ENCODE measurements at places on chromosomes 13 and 19.
A peak's percentile ranks its signal among the peaks of the same experiment; 100 is the strongest.

- no peak for DNase-seq
Measured at GRCh38 chr13:98182589-98182988, 5.5 kb upstream of the RNF113B start.

DNA sequence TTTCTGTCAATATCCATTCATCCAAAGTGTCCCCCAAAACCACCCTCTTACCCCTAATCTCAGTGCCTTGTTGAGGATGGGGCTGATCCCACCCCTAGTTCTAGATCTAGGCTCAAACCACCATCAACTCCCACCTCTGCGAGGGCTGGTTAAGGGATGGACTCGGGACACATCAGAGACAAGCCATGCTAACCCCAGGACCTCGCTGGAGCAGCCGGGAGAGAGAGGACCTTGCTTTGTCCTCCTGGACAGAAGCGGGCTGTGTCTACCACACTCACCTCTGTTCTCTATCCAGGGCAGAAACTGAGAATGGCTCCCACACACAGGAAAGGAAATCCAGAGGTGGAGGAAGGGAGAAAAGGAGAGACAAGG lies 90.8 kb upstream of the UQCRFS1 start:
- DNase-seq: no peak

- no peak for DNase-seq
Measured at GRCh38 chr13:35293579-35294226, 182.8 kb downstream of the MAB21L1 start.

DNA sequence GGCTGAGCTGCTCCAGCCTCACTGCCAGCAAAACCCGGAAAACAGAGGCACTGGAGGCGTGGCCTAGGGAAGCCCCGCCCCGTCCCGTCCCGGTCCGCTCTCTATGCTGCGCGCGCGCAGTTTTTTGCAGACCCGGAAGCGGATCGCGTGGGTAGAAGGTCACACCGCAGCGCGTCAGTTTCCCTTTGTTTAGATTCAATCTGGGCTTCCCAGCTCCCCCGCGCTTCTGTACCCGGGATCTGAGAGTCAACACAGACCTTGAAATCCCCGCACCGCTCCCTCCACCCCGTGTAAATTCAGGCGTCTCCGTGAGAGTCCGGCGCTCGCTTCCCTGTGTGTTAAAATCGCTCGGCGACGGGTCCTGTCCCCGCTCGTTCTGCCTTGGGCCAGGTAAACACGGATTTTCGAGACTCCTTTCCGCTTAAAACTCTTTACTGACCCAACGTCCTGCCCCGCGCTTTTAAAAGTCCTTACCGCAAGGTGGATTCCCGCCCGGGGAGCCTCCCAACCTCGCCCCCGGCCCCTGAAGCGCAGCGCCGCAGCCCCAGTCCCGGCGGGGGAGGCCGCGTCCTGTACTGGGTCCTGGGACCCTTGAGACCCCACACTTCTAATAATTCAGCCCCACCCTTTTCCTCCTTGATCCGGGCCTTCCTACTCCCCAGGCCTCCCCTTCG lies at the start of gene ZNF610:
Gene ZNF610, plus strand, starts transcription at position 127 of the 674 bp plus-strand sequence. CDS start 12,930 bp downstream, outside the sequence.
- DNase-seq: peak; percentile 96

DNA sequence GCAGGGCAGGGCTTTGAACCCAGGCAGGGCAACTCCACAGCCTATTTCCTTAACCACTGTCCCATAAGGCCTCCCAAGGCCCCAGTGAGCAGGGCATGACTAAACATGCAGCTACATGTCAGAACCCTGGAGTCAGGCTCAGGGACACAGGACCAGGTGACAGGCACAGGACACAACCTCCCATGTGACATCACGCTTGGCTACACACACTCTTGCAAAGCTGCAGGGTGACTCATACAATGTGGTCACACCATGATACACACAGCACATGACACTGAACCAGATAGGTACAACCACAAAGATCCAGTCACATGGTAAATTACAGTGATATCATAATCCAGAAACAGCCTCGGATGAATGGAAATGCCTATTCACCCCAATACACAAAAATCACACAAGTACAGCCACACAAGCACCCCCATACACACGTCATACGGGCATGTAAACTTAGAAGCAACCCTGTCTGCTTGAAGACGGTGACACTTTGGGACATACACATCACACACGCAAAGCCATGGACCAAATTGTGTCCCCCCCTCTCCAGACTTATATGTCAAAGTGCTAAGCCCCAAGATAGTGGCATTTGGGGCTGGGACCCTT lies 14.5 kb downstream of the KLK4 start:
- no peak for DNase-seq

- DNase-seq: no peak
Measured at GRCh38 chr13:65825039-65825438, 1405.1 kb downstream of the PCDH9 start.

- DNase-seq: no peak
Measured at GRCh38 chr13:91768746-91769145, 370.3 kb downstream of the GPC5 start.

DNA sequence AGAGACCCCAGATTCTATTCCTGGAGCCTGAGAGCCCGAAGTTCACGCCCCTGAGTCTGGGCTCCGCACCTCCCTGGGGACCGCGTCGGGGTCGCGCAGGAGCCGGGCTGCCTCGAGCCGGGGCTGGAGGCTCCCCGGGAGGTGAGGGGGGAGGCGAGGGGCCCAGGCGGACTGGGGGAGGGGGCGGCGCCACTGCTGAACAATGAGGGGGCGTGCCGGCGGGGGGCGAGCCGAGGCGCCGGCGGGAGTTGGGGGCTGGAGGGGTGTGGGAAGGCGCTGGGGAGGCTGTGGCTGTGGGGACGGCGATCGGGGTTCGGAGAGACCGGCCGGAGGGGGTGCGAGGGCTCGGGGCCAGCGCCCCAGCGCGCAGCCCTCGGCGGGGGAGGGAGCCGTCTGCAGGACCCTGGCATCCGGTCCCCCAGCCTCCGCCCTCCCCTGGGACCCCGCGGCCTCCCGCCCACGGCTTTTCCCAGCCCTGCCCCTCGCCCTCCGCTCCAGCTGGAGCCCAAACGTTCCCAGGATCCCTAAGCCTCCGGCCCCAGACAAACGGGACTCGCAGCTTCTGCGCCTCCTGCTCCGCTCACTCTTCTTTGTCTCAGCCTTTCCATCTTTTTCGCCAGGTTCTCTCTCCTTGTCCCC lies 922 bp downstream of the PLEKHG2 start:
- no peak for DNase-seq

DNA sequence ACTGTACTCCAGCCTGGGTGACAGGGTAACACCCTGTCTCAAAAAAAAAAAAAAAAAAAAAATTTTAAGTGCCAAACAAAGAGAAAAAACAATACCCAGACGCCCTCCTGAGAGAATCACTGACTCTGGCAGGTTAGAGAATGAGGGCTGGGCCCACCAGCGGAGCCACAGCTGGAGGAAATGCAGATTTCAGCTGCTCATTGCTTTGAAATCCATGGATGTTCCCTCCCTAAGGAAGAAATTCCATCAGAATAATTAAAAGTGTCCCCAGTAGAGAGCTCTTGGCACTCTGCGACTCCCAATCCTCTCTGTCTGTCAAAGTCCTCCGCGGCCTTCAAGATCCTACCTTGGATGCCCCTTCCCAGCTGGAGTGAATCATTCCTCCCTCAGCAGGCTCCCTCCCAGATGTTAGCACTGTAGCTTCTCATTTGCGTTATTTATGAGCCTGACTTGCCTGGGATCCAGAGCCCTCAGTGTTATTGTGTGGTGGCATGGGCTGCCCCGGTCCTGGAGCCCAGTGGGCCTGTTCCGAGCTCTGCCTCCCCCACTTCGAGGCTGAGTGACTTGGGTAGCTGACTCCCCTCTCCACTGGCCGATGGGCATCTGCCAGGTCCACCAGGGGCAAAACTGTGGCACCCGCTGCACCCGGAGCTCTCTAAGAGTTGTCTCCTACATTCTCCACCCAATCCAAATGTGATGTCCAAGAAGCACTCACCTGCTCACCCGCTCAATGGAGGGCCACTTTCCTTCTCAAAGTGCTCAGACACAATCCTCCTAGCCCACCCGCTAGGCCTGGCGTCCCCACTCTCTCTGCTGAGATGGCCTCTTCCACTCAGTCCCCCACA lies 47.0 kb downstream of the SERP2 start:
- DNase-seq: no peak

DNA sequence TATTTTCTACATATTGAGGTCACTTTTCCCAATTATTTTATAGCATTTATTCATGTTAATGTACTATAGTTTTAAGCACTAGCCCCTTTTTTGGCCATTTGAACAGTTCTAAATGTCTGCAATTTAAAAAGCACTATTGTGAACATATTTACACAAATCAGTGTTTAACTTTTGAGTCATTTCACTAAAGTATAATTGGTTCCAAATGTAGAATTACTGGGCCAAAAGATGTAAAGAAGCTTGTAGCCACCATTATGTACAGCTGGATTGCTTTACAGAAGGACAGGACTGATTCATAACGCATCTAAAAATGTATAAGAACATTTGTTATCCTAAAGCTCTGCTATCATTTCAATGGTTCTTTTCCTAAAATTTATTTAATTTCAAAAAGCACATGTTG lies 16.6 kb upstream of the ATP12A start:
- no peak for DNase-seq

- DNase-seq: no peak
Measured at GRCh38 chr19:51181377-51181912, 39.3 kb downstream of the SIGLEC7 start.

GRCh38 chr19:58466089-58466759 lies 656 bp upstream of the ZNF324 start:
- no peak for DNase-seq

DNA sequence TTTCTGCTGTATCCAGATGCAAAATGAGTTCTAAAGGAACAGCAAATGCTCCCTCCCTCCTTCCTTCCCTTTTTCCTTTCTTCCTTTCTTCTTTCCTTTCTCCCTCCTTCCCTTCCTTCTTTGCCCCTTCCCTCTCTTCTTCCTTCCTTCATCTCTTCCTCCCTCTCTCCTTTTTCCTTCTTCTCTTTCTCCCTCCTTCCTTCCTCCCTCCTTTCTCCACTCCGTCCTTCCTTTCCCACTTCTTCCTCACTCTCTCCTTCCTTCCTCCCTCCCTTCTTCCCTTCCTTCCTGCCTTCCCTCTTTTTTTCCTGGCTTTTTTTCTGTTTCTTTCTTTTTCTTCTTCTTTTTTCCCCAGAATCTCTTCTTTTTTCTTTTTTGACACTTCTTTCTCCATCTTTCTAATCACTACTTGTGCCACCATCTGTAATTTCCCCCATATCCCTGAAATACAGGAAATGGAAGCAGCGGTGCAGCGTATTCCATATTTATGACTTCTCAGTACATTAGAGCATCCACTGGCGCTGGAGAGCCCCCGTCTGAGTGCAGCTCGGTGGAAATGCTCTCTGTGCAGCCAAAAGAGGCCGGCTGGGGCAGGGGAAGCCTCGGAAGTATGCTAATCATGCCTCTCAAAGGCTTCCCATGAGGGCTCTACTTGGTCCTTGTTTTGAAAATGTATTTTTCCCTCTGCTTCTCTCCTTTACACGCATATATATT lies 275.6 kb downstream of the TSHZ3 start:
- DNase-seq: no peak

DNA sequence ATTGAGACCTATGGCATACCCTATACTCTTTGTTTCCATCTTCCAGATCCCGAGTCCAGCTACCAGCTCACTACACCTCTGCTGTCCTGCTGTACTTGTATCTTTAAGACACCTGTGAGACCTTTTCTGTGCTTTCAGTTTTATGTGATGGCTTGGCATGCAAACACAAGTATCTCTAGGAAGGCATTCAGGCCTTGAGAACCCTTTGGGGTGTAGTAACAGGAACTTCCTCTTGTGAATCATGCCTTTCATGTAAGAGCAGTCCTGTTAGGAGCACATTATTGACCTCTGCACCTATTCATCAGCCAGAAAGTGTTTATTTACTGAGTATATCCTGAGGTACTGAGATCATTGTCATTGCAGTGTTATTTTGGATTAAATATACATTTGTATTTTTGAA lies 87.0 kb upstream of the HTR2A start:
- no peak for DNase-seq

- no peak for DNase-seq
Measured at GRCh38 chr13:108315991-108316390, 46.5 kb downstream of the TNFSF13B start.

GRCh38 chr13:87671753-87672605 lies 808 bp downstream of the SLITRK5 start:
- DNase-seq: no peak

- no peak for DNase-seq
Measured at GRCh38 chr19:45781214-45782161, 802 bp downstream of the DMPK start.

DNA sequence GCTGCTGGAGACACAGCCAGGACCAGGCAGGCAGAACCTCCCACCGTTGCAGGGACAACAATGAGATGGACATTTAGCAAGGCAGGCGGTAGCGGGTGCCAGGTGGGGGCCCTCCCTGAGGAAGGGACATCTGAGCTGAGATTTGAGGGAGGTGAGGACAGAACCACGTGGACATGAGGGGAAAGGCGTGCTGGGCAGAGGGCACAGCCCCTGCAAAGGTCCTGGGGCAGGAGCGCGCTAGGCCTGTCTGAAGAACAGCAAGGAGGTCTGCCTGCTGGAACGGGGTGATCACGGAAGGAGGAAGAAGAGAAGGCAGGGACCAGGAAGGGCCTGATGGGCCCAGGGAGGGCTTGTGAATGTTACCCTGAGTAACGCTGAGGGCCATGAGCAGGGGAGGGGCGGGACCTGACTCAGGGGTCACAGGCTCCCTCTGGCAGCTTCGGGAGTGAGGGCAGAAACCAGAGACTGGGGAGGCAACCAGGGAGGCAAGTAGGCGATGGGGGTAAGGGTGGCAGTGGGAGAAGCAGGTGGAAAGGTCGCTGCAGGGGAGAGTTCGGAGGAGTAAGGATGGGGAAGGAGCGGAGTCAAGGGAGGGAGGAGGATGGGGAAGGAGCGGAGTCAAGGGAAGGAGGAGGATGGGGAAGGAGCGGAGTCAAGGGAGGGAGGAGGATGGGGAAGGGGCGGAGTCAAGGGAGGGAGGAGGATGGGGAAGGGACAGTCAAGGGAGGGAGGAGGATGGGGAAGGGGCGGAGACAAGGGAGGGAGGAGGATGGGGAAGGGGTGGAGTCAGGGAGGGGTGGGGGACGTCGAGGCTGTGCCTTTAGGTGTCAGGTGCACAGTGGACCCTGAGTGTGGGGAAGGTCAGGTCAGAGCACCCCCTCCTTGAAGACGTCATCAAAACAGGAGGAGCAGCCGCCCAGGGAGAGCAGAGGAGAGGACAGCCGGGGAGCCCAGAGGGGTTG lies 15.7 kb upstream of the B3GNT3 start:
- DNase-seq: no peak

DNA sequence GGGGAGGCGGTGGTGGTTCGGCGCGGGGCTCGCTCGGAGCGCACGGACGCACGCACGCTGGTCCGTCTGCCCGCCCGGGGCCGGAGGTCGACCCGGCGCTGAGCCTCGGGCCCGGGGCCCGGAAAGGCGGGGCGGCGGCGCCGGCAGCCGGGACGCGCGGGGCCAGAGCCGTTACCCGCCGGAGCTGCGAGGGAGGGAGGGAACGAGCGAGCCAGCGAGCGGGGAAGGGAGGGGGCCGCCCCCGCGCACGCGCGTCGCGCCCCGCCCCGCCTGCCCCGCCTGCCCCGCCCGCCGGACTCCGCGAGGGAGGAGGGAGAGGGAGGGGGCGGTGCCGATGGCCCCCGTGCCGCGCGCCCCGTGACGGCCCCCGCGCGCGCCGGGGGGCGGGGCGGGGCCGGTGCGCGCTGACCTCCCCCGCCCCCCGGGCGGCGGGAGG lies 15.0 kb downstream of the CIC start:
- DNase-seq: peak; percentile 34

Measured in KG1 (cell line).